Neural progenitor cell (in vitro differentiated cells): ENCODE measurements at places on chromosomes 16 and 17. TPM values are rescaled to one million over a fixed set of nuclear protein-coding genes. Genes with fewer than 3 reads are reported as not detected.

RAPGEFL1 gene
- total RNA-seq, result 6.8 and 8.3 TPM in 2 replicates

TSPOAP1 gene
- 13.8 and 48.7 TPM in 2 replicates for total RNA-seq

DNA sequence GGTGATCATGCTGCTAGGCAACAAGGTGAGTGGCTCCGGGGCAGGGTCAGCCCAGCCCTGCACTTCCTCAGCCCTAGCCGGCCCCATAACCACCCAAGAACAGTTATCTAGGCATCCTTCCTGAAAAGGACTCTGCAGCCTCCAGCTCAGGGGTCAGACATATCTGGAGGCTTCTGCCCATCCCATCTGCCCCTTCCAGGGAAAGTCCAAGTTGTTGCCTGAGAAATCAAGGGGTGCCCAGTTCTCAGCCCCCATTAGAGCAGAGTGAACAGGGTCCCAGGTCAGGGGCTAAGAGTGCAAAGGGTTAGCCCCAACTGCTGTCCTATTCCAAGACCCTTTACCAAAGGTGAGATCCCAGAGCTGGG is 4.1 kb upstream of the NHERF1 start:
- no peak for DNase-seq
- no peak overlapping the region for H3K27ac ChIP-seq
- no peaks in the 10 kb centered on the region for H3K36me3 ChIP-seq

GRCh38 chr17:68706356-68706920 is 105.3 kb upstream of the FAM20A start:
- no peak for DNase-seq
- H3K4me3 ChIP-seq, result no peak overlapping the region
- H3K4me1 ChIP-seq, result no peaks in the 10 kb centered on the region
- no peaks in the 10 kb centered on the region for H3K27me3 ChIP-seq

- H3K27me3 ChIP-seq, result no peaks in the 10 kb centered on the region
- no peak overlapping the region for H3K4me3 ChIP-seq
- no peak for DNase-seq
- no peaks in the 10 kb centered on the region for H3K4me1 ChIP-seq
- H3K27ac ChIP-seq, result no peak overlapping the region
Observed at GRCh38 chr16:69179328-69180010, 7.5 kb upstream of the SNTB2 start.

DNA sequence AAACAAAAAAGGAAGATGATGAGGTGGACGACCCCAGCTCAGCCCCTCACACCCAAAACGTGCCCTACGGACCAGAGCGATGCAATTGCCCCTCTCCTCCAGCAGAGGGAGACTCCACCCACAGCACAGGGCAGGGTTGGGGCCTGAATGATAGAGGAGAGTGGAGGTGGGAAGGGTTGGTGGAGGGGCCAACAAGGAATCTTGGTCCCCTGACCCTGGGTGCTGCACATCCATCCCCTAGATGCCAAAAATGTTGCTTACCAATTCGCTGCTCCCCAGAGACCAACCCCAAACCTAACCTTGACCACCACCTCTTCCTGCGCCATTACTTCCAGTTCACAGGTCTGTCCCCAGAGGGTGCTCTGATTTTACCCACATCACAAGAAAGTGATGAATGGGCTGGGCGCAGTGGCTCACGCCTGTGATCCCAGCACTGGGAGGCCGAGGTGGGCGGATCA is 12.9 kb downstream of the P2RX5 start:
- H3K4me1 ChIP-seq, result peaks cover 5% of the 10 kb centered on the region
- no peak overlapping the region for H3K4me3 ChIP-seq
- H3K36me3 ChIP-seq, result no peaks in the 10 kb centered on the region
- peak; percentile 63 for DNase-seq

GRCh38 chr16:69476920-69477443 is 52.6 kb downstream of the CYB5B start:
- no peaks in the 10 kb centered on the region for H3K27me3 ChIP-seq
- H3K36me3 ChIP-seq, result no peaks in the 10 kb centered on the region
- no peak overlapping the region for H3K27ac ChIP-seq

- H3K27me3 ChIP-seq, result peaks cover 100% of the 10 kb centered on the region
- no peak overlapping the region for H3K27ac ChIP-seq
- no peak overlapping the region for H3K4me3 ChIP-seq
- no peaks in the 10 kb centered on the region for H3K4me1 ChIP-seq
- no peaks in the 10 kb centered on the region for H3K36me3 ChIP-seq
Observed at GRCh38 chr17:48600244-48601098, 4.3 kb downstream of the HOXB6 start.
